ENCODE measurements at places on chromosomes 5 and 9. TPM values are rescaled to one million over a fixed set of nuclear protein-coding genes. Genes with fewer than 3 reads are reported as not detected.

The MAST4 gene
- total RNA-seq: 20.9 TPM

DNA sequence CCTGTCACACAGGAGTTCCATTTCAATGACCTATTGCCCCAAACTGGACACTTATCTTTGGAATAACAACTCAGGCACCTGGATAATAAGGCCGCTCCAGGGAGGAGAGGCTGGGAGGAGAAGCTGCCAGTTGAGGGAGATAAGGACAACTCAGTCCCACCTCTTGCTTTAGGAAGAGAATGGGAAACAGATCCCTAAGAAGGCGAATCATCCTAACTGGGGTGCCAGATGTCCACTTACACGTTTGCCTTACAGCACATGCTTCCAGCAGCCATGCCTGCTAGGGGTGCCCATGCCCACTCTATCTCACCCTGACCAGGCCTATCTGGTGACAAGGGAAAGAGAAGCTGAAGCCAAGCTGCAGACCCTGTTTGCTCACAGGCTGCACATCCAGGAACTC lies 6.5 kb downstream of the HK3 start:
- DNase-seq: no peak

DNA sequence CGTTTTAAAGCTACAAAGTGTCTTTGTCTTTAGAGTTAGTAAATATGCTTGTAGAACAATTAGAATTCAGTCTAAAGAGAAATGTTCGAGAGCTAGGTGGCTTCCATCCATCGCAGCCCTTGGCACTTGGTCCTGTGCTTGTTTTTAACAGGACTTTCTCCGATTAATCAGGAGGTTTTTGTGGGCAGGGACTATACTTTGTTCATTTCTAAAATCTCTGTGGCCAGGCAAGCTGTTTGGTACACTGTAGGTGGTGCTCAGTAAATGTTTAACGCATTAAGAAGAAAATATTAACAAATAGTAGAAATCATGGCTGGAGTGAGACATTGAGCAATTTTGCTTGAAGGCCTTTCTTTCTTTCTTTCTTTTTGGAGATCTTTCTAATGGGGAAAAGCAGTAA lies 20.8 kb downstream of the AGXT2 start:
- no peak for DNase-seq

- DNase-seq: no peak
Observed at GRCh38 chr5:55407059-55407684, 99.4 kb downstream of the MTREX start.

- DNase-seq: no peak
Observed at GRCh38 chr9:2385746-2386145, 235.8 kb upstream of the VLDLR start.

- no peak for DNase-seq
Observed at GRCh38 chr9:96062031-96062430, 186.5 kb downstream of the ERCC6L2 start.

DNA sequence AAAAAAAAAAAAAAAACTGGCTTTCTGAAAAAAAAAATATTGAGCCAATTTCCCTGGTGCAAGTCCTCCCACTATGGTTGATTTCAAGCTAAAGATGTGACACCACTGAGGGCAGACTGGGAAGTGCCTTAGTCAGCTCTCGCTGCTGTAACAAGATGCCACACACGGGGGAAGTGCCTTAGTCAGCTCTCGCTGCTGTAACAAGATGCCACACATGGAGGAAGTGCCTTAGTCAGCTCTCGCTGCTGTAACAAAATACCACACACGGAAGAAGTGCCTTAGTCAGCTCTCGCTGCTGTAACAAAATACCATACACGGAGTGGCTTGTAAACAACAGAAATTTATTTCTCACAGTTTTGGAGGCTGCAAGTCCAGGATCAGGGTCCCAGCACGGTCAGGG lies 23.4 kb downstream of the BTNL9 start:
- no peak for DNase-seq
